ENCODE measurements at places on chromosomes 2 and 18.
A peak's percentile ranks its signal among the peaks of the same experiment; 100 is the strongest.

DNA sequence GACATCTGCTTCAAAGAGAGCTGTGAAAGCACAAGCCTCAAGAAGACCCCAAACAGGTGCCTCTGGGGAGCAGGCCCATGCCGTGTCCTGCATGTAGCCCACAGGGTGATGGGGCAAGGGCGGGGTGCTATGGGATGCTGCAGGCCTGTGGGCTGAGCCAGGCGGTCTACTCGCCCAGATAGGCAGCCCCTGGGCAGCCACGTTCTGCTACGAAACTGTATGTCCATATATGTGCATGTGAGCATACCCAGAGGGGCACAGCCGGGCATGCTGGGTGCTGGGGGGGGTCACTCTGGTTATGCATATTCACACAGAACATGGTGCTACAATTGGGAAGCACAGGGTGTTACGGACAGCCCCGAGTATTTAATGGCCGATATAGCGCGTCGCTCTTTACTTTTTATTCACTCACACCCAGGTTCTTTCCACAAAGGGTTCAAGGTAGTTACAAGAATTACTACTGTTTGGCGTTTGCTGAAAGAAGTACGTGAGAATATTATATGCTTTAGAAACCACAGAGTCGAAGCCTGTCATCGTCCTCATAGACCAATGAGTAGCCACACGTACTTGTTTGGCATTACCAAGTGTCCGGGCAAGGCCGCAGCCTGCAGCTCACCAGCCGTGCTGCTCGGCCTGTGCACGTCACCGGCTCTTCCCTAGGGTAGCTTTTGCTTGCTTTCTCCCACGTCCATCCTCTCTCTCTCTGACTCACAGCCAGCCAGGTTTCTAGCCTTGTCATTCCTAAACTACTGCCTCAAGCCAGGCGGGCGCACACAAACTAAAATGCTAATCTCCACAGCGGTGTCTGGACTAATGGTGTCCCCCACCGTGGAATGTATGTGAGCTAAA lies 14.4 kb downstream of the MTERF4 start:
- no peak for DNase-seq

GRCh38 chr2:119417908-119418307 lies 13.7 kb upstream of the TMEM37 start:
- DNase-seq: no peak

DNA sequence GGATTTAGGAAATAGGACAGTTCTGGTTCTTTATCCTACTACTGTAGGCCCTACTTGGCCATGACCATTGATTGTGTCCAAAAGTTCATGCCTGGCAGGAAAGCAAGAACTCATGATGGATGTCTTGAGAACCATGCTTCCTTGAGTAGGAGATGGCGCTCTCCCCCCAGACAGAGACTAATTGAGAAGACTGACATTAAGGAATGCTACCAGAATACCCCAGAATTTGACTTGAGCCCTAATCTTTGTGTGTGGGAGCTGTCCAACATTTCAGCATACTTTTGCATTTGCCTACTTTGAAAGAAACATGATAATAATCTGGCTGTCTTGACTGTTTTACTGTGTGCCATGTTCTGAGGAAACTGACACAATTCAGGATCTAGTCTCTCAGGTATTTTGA lies 23.3 kb downstream of the MAPRE3 start:
- no peak for DNase-seq

DNA sequence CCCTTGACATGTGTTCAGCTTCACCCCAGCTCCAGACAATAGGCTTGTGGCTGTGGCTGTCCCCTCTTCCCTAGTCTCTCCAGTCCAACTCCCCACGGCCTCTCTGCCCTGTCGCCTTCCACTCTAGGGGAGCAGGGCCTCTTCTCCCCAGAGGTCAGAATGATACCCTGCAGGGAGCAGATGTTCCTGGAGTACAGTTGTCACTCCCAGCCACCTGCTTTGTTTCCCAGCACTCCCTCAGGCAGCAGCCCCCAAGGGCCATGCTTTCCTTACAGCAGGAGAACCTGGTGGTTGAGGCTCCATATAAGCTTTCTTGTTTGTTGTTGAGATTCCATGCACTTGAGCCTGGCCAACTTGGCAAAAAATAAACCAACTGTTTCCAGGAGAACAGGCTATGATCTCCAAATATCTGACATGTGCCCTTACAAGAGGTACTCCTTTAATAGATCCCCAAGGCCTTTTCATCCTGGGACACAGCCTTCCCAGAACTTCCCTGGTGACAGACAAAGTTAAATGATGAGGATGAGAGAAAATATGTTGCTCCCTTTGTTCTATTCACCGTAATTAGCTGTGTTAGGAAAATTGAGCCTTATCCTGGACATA lies 45.1 kb downstream of the DPYSL5 start:
- no peak for DNase-seq

DNA sequence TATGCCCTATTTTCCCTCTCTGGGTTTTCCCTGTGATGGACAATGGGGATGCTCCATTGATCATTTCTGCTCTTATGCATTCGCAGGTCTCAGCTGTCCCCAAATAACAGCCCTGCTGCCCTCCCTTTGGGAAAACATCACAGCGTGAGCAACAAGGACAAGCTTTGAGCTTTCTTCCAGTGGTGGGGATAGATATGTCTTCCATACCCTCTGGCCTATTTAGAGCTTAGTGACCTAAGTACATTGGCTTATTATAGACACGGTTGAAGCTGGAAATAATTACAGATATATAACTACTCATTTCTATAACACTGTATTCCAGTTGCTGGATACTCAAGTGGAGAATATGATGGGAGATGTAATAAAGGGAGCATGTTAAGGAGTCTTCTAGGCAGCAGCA lies 304.3 kb upstream of the MGAT5 start:
- no peak for DNase-seq

DNA sequence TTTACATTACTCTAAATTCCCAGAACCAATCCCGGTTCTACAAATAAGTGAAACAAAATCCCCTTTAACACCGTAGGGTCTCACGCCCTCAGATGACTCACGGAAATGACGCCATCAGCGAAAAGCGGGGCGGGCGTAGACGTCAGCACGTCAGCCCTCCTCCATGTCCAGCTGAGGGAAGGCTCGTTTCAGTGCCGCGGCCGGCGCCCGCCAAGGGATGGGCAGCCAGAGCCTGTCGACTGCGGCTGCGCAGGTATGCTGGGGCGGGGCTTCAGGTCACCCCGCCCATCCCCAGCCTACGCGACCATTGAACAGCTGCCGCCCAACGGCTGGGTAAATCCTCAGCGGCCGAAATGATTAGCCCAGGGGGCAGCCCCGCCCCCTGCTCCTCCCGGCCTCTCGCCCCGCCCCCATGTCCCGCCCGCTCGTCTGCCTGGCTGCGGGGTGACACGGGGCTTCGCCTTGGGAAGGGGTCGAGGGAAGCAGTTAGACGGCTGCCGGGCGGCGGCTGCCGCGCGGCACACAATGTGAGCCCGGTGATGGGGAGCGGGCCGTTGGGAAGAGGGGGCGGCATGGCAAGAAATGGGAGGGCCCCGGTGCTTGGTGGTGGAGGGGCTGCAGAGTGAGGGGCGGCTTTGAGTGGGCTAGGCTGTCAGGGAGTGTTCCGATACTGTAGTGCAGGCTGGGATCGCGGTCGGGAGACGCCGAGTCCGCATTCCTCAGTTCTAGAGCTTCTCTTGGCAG lies at the start of gene NBEAL1:
Gene NBEAL1 (plus strand): TSS at position 420 of the 744 bp plus-strand sequence. CDS start 1,510 bp downstream, outside the sequence.
- DNase-seq: peak; percentile 99

- DNase-seq: no peak
Measured at GRCh38 chr2:57880446-57880845, 166.2 kb upstream of the VRK2 start.

GRCh38 chr2:191363267-191363666 lies 118.1 kb downstream of the MYO1B start:
- no peak for DNase-seq

GRCh38 chr2:159186462-159186861 lies 100.0 kb downstream of the WDSUB1 start:
- no peak for DNase-seq

DNA sequence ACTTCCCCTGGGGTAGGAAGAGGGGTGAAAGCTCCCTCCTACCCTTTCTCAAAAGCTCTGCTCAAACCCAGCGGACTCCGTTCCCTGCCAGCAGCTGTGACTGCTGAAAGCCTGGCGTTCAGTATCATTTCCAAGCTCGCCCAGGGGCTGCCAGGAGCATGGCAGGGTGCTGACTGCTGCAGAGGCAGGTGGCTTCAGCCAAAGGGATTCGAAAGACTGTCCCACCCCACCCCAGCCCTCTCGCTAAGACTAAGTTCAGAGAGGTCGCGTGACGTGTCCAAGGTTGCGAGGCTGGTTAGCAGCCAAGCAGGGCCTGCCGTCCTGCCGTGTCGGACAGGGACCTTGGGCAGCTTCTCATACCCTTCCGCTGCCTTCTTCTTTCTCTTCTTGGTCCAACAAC lies 72.3 kb upstream of the RAB12 start:
- DNase-seq: no peak

- DNase-seq: no peak
Measured at GRCh38 chr2:14140009-14140550, 492.4 kb upstream of the LRATD1 start.

DNA sequence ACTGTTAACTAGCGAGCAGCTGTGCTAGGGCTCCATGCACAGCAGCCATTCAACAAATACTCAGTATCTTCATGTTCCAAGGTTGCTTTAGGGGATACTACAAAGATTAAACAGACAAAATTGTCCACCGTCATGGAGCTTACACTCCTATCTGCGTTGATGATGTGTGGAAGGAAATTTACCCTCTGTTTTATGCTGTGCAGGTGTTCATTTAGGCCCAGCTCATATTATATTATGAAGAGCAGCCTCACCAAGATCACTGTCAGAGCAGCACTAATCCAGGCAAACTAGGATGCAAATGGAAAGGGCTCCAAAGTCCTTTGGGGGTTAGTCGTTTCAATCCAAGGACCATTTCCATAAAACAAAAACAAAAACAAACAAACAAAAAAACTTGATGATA lies 13.4 kb upstream of the WIPF1 start:
- DNase-seq: no peak

- DNase-seq: no peak
Measured at GRCh38 chr2:9769171-9770005, 73.9 kb upstream of the TAF1B start.

DNA sequence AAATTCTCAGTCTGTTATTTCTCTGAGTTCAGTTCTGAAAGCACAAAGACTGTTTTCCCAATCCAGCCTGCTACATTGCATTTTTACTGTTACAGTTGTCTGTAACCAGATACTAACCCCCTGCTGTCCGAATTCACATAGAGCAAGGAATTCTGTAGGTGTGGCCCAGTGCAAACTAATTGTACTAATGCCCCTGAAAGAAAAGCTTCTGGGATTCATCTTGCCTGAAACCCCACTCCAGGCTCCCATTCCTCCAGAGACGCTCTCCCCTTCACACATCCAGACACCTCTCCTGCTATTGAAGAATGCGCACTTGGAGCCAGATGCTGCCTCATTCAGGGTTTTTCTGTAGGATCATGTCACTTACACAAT lies 127.0 kb downstream of the TTC32 start:
- no peak for DNase-seq

GRCh38 chr18:45765796-45766195 lies 41.8 kb downstream of the SLC14A1 start:
- no peak for DNase-seq

GRCh38 chr18:49515516-49515915 lies 28.5 kb upstream of the C18orf32 start:
- DNase-seq: no peak

- no peak for DNase-seq
Measured at GRCh38 chr2:80489717-80490116, 185.2 kb upstream of the LRRTM1 start.

DNA sequence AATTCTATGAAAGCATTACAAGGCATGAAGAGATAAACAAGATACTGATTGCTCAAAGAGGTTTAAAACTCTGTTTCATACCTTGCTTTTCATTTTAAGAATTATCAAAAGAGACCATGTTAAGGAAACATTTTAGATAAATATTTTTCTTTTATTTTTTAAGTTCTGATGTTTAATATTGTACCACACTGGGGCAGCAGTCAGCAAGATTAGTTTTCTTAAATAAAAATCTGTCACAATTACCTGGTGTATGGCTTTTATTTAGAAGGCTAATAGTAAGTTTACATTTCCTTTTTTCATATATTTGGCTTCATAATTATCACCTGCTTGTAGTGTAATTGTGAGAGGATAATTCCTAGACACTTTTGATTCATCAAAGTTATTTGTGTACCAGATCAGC lies 46.4 kb downstream of the ZNF804A start:
- no peak for DNase-seq

- no peak for DNase-seq
Measured at GRCh38 chr18:12271376-12272235, 17.4 kb downstream of the CIDEA start.

- no peak for DNase-seq
Measured at GRCh38 chr2:133569286-133569830, 1.1 kb upstream of the NCKAP5 start.

- DNase-seq: no peak
Measured at GRCh38 chr2:150630587-150631235, 143.2 kb upstream of the RND3 start.
